Stimulated activated CD4-positive, alpha-beta T cell treated with anti-CD3 and anti-CD28 coated beads, Interleukin-12 subunit alpha, Interleukin-12 subunit beta, amount 100 ng/mL, for 24 hours (primary cell): ENCODE measurements at places on chromosomes 6 and 20.
A peak's percentile ranks its signal among the peaks of the same experiment; 100 is the strongest.

DNA sequence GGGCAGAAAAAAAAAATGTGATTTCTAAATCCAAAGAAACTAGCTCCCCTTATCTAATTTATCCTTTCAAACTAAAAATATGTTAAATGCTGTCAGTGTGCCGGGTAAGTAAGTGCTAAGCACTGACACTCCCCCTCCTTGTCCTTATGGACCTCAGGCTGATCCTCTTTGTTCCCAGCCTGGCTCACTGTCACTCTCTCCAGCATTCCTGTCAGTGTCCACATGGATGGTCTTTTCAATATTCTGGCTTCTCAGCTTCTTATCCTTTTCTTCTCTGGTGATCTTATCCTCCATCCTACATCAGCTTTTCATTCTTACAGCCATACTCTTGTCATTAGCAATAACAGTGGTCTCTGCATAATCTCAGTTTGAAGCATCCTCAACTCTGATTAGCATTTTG lies 55.0 kb downstream of the BCKDHB start:
- no peak for DNase-seq

DNA sequence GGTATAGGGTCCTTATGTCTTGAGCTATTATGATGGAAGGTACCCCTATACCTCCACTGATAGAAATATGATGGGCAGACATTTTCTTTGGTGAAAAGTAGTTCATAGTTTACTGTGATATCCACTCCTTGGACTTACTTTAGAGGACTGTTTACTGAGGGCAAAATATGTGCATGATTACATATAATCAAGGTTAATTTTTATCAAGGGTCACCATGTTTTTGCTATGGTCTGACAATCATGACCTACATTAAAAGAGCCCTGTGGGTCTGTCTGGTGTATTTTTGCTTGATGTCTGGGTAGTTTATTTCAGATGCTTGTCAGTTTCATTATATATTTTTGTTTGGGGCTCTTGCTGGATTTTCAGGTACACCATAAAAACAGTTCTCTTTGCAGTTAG lies 40.1 kb downstream of the CDKAL1 start:
- DNase-seq: no peak

- DNase-seq: no peak
These were observed 30.3 kb downstream of the JAG1 start for GRCh38 chr20:10643560-10643873.

DNA sequence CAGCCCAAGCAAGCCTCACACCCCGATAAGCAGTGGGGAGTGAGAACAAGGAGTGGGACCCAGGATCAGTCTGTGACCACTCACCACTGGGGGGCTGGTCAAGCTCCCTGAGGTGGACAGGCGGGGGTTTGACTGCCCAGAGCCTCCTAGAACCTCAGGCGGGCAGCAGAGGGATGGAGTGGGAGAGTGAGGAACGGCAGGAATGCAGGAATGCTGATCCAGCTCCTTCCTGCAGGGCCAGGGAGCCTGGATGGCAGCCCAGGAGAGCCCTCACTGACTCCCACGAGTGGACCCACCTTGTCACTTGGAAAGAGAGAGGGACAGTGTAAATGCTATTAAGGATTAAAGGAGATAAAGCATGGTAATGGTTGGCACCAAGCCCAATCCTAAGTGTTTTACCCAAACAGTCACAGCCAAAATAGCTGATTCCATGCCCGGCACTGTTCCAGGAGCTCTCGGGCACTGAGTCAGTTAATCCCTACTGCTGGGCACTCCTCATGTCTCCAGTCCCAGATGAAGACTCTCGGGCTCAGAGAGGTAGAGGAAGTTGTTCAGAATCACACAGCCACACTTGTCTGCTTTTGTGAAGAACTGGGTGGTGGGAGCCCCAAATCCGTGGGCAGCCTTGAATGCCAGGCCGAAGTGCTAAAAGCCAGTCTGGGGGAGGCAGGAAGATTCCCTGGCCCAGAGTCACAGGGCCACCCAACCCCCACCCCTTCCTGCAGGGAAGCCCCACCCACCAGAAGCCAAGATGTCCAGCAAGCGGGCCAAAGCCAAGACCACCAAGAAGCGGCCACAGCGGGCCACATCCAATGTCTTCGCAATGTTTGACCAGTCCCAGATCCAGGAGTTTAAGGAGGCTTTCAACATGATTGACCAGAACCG lies 3.1 kb downstream of the MYL9 start:
- DNase-seq: no peak

GRCh38 chr6:41684311-41685180 lies 46.3 kb downstream of the MDFI start:
- DNase-seq: no peak

DNA sequence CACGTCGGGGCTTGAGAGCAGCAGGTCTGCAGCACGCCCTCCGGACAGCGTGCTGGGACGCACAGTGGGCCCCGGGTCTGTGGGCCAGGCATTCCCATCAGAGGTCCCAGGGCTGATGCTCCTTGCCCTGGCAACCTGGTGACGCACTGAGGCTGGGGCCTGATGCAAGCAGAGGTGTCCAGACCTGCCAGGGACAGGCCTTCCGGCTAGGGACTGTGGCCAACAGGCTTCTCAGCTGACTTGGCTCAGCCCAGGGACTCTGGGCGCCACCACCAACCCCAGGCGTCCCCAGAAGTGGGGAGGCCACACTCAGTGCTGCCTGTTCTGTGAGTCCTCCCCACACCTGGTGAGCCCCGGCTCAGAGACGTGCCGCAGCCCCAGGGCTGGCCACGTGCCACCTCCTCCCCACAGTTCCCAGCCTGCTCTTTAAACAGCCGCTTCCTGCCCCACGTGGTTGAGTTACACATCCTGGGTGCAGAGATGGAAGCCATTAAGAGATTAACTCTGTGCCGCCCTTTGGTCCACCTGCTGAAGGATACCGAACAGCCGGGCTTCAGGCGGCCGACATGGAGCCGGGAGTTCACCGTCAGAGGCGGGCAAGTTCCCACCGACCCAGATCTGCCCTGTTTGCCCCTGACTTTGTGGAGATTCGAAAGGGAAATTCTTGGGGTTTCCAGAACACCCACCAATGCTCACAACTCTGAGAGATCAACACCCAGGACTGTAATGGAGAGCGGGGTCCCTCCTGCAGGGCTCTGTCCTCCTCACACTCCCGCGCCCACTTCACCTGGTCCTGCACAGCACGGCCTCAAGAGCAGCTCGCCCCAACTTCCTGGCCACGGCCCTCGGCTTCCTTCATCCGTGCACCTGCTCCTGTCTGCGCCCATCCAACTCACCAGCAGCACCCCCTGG lies 37.6 kb upstream of the ZBP1 start:
- peak; percentile 16 for DNase-seq

- DNase-seq: no peak
These were observed 57.1 kb downstream of the KIZ start for GRCh38 chr20:21182832-21183563.

GRCh38 chr20:49353348-49353747 lies 75.5 kb upstream of the ZNFX1 start:
- no peak for DNase-seq

DNA sequence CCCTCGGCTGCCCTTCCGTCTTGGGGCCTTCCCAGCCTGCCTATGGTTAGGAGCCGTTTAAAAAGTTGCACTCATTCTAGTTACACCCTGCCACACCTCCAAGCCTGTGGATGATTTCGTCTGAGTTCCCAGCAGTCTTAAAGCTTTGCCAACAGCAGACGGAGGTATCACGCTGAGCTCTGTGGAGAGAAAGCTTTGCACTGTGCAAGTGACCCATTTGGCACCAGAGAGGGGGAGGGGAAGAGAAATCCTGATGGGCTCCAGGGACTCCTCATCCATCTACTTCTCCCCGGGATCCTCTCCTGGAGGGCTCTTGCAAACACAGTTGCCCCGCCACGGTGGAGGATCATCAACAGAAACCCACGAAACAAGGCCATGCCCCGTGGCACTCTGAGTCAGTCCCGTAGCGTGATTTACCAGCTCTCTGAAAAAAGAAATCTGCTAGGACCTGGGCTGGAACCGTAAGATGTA lies 98.8 kb upstream of the CITED2 start:
- no peak for DNase-seq

DNA sequence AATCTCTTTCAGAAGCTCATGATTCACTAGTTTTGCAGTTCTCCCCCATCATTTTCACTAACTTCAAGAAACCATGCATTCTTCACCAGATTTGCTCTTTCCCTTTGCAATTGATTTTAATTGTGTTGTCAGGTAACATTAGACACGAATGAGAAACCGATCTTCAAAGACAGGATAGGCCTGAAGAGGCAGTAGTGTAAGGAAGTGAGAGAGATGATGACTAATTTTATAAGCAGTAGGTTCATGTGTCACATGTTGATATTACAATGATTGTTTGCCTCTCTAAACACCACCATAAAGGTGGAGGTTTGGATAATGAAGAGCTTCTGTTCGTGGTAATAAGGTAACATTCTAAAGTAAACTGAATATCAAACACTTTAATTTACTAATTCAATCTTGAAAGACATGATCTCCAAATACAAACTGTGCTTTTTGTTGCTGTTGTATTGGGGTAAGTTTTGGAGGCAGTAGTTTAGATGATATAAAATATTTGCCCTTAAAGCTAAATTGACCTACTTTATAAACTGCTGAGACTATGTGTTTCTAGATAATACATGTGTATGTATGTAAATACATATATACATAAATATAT lies 207.2 kb downstream of the PHACTR1 start:
- DNase-seq: no peak

GRCh38 chr6:108621117-108621516 lies 60.4 kb downstream of the FOXO3 start:
- DNase-seq: no peak

- peak; percentile 29 for DNase-seq
These were observed 32.6 kb upstream of the PHACTR3 start for GRCh38 chr20:59571551-59572314.

DNA sequence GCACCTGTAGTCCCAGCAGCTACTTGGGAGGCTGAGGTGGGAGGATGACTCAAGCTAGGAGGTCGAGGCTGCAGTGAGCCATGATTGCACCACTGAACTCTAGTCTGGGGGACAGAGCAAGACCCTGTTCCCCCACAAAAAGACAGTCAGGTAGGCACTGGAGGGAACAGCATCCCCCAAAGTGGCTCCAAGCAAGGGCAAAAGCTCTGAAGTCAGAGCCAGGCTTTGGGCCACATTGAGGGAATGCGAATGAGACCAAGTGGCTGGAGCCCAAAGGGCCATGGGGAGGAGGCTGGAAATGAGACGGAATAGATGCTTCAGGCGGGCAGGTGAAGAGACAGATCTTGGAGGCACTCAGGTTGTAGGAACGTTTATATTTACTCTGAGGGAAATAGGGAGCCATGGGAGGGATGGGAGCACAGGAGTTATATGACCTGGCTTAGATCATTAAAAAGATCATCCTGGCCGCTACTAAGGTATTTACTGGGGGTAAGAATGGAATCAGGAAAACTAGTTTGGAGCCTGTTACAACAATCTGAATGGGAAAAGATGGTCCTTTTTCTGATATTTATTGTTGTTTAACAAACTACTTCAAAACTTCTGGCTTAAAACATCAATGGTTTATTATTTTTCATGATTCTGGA lies 229.6 kb upstream of the ZNF217 start:
- no peak for DNase-seq

DNA sequence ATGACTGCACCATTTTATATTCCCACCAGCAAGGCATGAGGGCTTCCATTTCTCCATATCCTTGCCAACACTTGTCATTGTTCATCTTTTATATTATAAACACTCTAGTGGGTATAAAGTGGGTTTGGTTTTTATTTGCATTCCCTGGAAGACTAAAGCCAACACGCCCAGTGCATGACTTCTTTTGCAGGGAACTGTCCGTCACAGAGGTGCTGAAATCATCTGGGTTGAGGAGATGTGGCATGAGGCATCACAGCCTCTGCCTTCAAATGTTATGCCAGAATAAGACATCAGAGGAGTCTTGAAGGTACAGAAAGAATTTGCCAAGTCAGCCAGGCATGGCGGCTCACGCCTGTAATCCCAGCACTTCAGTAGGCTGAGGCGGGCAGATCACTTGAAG lies 29.9 kb upstream of the FAM210B start:
- no peak for DNase-seq

DNA sequence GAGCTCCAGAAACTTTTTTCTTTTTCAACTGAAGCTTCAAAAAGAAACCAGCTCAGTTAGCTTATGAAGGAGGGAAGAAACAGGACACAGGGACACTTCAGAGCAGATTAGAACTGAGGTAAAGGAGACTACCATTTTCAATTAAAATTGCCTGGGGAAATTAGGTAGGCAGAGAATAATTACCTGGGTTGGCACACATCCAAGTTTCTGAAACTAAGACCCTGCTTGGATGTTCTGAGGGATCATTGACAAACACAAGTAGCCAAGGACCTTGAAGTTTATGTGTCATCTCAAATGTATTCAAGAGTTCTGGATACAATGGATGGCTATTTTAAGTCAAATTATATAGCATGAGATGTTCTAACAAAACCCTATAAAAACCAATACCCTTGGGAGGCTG lies 137.6 kb downstream of the PLCB4 start:
- no peak for DNase-seq

DNA sequence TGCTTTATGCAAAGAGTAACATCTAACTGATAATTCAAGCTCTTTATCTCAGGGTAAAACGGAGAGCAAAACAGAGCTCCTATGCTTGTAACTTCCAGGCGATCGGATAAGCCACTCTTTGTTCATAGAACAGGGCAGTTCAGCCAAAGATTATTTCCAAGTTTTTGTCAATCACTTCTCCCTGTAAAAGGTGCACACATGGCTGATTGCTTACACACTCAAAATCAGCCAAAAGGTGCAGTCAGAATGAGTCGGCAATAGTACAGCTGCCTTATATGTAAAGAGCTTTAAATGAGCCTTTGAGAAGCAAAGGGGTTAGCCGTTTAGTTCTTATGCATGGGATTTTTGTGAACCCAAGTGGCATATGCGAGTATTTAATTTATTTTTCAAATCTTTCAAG lies 449.6 kb upstream of the POU3F2 start:
- no peak for DNase-seq

DNA sequence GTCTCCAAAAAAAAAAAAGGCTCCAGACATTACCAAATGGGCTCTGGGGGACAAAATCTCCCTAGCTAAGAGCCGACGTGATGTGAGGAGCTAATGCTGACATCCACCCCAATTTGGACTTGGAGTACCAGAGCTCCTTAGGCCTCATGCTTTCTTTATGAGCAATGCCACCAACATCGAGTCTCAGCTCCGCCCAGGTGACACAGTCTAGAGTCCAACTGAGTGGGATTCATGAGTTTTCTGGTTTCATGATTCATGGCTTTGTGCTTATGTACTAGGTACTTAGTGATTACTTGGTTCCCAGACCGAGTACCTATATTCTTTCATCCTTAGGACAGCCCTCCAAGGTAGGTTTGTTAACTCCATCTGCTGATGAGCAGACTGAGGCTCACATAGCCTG lies 4.4 kb downstream of the ANKRD60 start:
- DNase-seq: no peak

GRCh38 chr6:125259354-125259736 lies 42.4 kb downstream of the HDDC2 start:
- DNase-seq: no peak
